Stimulated activated CD4-positive, alpha-beta T cell treated with anti-CD3 and anti-CD28 coated beads, Interleukin-4, amount 100 ng/mL, for 24 hours (primary cell): ENCODE measurements at places on chromosomes 16 and 17.
A peak's percentile ranks its signal among the peaks of the same experiment; 100 is the strongest.

GRCh38 chr17:7234083-7234951, at the start of gene DVL2:
DVL2 (minus strand) TSS chr17:7234517; CDS start chr17:7234262, 255 bp downstream.
- peak; percentile 96 for DNase-seq

- DNase-seq: no peak
Measured at GRCh38 chr16:47728205-47728604, 267.1 kb downstream of the PHKB start.

- no peak for DNase-seq
Measured at GRCh38 chr16:17027488-17028129, 443.2 kb downstream of the XYLT1 start.

DNA sequence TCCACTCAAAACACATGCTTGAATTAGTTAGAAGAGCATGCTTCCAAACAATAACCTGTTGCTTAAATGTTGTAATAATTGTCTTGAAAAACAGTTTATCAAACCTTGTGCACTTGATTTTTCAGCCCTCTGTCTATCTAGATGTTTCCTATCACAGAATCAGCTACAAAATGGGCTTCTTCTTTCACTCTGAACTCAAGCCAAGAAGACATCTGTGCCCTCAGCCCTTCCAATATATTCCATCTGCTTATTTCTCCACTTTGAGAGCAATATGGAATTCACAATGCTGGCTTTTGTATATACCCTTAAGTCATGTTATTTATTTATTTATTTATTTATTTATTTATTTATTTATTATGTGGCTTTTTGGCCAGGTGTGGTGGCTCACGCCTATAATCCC, 234.2 kb downstream of the TOX3 start:
- no peak for DNase-seq

- no peak for DNase-seq
Measured at GRCh38 chr17:14051692-14052091, 17.6 kb upstream of the COX10 start.

- no peak for DNase-seq
Measured at GRCh38 chr16:78524066-78524595, 424.7 kb downstream of the WWOX start.

DNA sequence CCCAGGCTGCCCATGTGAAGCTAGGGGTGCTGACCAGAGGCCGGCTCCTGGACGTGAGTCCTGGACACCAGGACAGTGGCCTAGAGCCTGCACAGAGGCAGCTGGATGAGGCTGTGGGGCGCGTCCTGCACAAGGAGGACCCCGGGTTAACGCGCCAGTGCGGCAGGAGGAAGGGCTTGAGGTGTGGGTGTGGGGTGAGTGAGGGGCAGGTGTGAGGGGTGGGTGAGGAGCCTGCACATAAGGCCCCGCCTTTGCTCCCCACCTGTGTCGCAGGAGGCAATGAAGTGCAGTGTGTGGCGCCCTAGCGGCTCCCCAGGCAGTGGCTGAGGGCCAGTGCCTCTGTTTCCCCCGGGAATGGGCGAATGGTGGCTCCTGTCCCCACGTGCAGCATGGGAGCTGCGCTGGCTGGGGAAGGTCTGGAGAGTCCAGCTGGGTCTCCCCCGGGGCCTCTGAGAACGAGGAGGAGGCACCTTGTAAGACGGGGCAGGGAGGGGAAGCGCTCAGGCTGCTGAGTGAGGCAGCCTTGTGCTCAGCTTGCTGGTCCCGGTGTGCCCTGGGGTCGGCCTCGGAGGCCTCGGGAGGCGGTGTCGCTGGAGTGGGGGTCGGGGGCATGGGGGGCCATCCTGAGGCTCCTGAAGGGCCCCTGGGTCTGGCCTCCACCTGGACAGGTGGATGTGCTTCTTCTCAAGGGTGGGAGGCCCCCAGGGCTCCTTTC, 3.2 kb downstream of the CD7 start:
- no peak for DNase-seq

DNA sequence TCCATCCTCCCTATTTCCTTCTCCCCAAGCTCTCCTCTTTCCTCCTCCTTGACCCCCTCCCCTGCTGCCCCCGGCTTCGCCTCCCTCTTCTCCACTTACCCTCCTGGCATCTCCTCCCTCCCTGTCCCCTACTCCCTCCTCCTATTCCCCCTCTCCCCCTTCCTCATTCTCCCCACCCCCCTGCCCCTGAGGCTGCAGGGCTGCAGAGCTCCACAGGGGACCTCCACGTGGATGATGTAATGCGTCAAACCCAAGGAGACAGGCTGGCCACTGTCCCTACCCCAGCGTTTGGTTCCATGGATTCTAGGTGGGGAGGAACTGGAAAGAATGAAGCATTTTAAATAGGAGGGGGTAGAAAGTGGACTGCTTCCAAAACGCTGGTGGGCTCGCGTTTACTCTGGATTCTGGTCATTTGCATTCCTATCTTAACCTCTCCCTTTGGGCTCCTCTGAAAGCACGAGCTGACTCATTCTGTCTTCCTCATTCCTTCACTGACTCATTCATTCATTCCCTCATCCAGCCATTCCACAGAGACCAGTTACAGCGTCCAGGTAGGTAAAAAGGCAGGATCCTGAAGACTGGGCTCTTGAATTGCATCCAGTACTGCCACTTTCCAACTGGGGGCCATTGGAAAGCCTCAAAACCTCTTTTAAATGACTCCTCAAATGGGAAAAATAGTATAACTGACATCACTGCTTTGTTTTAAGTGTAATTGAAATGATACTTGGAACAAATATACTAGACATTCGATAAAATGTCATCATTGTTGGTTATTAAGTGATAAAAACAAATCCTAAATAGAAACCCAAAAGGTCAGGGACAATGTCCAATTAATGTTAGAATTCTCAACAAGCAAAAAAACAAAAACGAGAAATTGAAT, 943 bp upstream of the COTL1 start:
- DNase-seq: no peak

- DNase-seq: no peak
Measured at GRCh38 chr17:72789711-72790110, 302.8 kb downstream of the SLC39A11 start.

- DNase-seq: peak; percentile 35
Measured at GRCh38 chr17:3750926-3751325, 27.2 kb downstream of the HASPIN start.

DNA sequence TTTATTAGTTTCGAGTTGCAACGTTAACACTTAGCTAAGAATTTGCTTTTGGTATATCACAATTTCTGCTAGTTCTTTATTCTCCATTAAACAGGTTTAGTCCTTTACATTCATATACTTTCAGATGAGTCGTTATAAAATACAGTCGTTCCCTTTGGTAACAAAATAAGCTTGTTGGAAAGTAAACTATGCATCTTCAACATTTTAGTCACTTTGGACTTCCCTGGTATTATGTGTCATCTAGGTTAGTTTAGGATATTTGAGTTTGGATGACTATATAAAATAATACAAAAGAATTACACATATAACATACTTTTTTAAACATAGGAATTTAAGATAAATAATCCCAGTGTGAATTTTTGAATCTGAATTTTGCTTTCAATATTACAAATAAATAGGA, 351.5 kb downstream of the BCAS3 start:
- no peak for DNase-seq

DNA sequence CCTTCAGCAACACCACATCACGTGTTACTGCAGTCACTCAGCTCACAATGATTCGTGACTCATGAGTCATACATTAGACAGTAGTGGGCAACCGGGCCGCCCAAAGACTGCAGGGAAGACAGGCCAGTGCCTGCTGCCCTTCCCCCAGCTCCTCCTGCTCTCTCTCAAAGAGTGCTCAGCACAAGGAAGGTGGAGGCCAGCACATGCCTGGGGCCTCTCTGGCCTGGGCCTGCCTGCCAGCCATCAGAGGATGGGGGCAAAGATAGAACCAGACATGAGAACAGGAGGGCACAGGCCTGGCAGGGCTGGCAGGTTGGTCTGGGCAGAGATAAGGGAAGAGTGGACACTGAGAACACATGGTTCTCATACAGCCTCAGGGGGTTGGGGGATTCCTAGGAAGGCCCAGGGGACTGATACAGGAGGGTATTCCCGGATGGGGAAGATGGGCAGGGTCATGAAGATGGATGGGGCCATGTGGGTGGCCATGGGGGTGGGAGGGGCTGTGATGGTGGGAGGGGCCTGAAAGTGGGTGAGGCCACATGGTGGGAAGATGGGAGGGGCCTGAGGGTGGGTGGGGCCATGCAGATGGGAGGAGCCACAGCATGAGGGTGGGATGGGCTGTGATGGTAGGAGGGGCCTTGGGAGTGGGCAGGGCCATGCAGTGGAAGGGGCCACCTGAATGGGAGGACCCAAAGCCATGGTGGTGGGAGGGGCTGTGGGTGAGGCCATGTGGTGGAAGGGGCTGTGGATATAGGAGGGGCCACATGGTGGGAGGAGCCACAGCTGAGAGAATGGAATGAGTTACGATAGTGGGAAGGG, 29.0 kb downstream of the KATNB1 start:
- no peak for DNase-seq

GRCh38 chr16:27890866-27891265, 172.6 kb downstream of the GSG1L start:
- DNase-seq: no peak

- DNase-seq: no peak
Measured at GRCh38 chr17:14882131-14882530, 383.0 kb downstream of the PMP22 start.

DNA sequence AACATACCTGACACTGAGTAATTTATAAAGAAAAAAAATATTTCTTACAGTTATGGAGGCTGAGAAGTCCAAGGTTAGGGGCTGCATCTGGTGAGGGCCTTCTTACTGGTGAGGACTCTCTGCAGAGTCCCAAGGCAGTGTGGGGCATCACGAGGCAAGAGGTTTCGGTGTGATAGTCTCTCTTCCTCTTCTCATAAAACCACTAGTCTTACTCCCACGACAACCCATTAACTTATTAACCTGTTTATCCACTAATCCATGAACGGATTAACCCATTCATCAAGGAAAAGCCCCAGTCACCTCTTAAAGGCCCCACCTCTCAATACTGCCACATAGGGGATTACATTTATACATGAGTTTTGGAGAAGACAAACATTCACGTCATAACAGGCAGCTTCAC, 20.1 kb downstream of the CIITA start:
- no peak for DNase-seq

DNA sequence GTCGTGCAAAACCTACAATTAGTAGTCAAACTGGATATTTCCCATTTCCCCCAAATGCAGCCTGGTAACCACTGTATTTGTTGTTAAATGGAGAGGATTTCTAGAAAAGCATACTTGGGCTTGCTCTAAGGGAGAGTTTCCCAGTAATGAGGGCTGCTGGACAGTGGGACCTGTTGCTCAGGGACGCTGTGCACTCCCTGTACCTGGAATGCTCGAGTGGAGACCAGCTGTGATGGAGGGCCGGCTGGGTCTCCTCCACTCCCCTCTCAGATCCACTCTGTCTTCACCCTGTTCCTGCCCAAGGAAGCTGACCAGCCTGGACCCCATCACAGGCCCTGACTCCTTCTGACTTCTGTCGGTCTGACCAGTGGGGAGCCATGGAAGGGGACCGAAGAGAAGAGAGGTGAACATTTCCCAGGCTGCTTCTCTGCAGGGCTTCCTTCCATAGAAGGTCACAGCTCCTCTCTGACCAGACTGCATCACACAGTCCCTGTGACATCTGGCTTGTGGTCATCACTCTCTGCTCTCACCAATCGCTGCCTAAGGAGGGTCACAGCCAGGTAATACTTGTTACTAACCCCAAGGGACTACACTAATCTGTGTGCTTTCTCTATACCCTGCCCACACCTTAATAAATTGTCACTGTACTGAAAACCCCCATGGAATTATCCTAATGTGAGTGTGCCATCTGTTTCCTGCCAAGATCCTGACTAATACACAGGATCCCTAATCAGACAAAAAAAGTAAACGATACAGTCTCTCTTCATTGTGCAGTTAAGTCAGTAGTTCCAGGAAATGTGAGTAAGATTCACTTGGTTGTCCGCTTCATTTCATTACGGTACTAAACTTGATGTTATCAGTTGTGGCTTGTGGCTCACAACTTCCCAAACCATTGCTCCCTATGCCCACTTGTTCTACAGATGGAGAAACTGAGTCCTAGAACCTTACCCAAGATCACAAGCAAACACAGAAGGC, 102.4 kb downstream of the CCT6B start:
- DNase-seq: no peak

DNA sequence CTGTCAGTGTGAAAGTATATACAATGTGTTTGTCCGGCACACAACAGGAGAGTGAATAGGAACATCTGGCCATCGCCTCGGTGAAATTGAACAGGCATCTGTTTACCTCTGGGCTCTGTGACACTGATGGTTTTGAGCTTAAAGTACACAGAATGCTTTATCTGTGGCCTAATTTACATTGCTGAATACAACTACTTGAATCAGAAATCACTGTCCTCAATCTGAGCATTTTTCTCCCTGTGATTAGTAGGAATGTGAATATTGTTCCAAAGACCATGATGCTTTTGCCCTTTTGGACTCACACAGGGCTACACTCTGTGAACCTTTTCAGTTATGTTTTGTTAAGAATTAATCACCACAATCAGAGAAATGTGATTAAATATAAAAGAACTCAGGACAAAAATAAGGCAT, 323.0 kb upstream of the TBX2 start:
- DNase-seq: no peak

- no peak for DNase-seq
Measured at GRCh38 chr17:27562777-27563455, 68.1 kb upstream of the LGALS9 start.

- DNase-seq: peak; percentile 34
Measured at GRCh38 chr16:48542020-48542473, 67.9 kb downstream of the N4BP1 start.

DNA sequence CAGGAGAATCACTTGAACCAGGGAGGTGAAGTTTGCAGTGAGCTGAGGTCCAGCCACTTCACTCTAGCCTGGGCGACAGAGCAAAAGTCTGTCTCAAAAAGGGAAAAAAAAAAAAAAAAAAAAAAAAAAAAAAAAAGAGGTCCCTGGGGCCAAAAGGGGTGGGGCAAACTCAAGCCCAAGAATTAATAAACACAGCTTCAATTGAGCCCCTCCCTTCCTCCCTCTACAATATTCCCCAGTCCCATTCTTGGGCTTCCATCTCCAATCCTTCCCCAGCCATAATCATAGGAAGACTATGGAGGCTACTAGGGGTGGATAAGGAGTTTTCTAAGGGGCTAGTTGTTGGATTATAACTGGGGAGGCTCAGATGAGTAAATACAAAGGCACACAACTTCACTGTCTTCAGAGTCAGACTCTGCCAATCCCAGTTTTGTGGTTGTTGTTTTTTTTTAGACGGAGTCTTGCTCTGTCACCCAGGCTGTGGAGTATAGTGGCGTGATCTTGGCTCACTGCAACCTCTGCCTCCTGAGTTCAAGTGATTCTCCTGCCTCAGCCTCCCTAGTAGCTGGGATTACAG, 9.5 kb downstream of the CAVIN1 start:
- no peak for DNase-seq

DNA sequence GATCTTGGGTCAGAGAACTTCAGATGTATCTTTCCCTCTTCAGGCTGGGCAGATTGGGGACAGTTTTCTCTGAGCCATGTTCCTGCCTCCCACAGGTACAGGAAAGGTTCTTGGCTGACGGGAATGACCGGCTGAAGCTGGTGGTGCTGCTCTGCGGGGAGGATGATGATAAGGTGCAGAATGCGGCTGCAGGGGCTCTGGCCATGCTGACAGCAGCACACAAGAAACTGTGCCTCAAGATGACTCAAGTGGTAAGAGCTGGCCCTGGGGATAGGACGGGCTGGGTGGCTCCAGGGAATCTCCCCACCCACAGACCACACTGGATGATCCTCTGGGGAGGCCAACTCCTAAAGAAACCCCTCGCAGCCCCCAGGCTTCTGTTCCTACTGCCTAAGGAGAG, 10.9 kb downstream of the SLC35G3 start:
- no peak for DNase-seq
